HCEC 1CT (cell line): ENCODE measurements at places on chromosomes 6 and 20.

DNA sequence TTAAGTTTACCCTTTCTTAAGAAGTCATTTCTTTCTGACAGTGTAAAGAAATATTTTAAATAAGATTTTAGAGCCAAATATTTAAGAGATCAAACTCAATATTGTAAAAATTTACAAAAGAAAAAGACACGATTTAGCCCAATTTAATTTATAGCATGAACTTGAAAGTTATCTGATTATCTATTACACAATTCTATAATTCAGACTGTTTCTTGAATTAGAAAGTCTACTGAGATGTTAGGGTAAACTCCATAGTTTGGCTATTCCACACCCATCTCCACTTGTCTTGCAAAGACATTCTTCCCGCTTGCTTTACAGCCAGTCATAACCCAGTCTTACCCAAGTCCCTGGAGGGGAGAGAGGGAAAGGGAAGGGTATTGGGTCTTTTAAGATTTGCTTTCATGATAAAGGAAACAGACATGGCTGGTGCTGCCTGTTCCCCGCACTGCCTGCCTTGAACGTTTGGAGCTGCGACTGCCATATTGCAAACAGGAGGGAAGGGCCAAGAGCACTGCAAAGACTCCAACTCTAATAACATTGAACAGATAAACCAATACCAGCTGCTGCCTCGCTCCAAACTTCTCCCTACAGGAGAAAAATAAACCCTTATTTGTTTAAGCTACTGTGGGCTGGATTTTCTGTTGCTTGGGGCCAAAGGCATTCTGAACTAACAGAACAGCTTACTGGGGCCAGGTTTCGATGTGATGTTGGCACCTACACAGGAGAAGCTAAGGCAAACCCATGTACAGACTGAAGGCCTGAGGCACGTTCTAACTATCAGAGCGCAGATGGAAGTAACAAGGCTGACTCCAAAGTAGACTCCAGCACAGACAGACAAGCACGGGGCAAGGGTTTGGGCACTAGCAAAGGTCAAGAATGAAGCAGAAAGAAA lies 552.3 kb upstream of the JARID2 start:
- no peak for DNase-seq

DNA sequence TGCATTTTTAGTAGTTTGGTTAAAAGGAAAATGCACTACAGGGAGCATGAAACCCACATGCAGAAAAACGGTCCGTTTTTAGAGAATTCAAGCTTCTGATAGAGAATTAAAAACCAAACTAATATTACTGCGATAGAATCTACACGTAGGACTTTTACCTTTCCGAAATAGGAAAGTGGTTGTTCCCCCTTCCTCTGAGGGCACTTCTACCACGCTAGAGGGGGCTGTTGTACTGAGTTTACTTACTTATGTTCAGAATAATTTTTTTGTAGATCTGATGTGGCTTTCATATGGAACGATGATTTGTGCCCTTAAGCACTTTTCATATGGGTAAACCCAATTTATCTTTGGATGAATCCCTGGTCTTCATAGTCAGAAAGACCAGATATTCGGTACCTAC lies 264.3 kb upstream of the PLN start:
- DNase-seq, result peak; percentile 53

DNA sequence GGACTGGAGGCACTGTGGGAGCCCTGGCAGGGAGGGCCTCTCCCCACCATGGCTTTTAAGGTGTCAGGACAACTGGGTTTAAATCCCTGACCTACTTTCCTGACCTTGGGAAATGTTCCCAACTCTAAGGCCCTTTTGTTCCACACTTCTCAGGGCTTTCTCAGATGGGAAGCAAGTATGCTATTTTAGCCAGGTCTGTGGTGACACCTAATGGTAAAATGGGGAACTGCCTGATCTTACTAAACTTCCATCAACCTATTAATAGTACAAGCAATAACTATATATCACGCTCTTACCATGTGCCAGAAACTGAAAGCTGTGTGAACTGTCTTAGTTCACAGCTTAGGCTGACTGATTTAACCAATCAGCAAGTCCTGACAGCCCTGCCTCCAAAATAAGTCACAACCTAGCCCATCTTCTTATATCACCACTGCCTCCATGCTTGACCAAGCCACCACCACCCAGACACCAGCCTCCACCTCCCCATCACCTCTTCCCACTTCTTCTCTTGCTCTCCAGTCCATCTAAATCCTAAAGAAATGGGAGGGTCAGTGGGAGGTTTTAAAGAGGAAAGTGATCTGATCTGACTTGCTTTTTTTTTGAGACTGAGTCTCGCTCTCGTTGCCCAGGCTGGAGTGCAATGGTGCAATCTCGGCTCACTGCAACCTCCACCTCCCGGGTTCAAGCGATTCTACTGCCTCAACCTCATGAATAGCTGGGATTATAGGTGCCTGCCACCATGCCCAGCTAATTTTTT lies 6.9 kb upstream of the BLCAP start:
- DNase-seq, result peak; percentile 67

DNA sequence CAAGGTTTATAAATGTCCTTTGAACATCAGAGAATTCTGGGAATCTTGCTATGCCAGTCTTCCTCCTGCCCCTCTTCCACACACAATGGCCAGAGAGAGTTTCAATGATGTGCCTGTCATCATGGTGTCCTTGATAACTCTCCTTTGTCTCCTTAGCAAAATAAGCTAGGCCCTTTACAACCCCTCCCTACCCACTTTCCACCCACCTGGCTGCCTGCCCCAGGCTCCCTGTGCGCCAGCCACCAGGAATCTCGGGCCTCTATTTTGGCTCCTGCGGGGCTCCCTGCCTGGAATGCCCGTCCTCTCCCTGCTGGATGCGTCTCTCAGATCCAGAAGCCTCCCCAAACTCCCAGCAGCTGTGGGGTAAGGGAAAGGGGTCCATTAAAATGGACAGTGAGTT lies 60.9 kb downstream of the NCR2 start:
- no peak for DNase-seq

GRCh38 chr20:52309181-52309580 lies 117.6 kb upstream of the ZFP64 start:
- DNase-seq, result no peak

DNA sequence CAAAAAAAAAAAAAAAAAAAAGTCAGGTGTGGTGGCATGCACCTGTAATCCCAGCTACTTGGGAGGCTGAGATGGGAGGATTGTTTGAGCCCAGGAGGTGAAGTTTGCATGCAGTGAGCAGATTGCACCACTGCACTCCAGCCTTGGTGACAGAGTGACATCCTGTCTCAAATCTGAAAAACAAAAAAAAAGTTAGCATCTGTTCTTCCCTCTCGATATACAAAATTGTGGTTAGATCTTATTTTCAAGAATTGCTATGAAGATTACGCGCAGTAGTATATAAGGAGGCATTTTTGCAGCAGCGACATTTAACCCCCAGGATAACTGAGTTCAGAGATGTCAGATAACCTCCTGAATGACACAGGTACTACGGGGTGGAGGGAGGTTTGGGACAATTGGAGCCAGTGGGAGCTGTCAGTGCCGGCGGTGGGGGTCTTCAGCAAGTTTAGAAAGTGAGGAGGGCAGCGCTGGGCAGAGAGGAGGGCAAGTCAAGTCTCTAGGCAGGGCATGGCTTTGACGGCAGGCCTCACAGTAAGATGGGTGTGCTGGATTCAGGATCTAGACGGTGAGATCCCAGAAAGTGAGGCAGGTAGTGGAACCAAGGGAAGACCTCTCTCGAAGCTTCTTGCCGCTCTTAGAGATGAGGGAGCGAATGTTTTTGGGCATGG lies 26.2 kb upstream of the MRPS18A start:
- no peak for DNase-seq
